NCI-H446 (cell line): ENCODE measurements at places on chromosomes 5 and 9.

GRCh38 chr9:5263351-5264218 is 32.4 kb downstream of the INSL4 start:
- DNase-seq: no peak

DNA sequence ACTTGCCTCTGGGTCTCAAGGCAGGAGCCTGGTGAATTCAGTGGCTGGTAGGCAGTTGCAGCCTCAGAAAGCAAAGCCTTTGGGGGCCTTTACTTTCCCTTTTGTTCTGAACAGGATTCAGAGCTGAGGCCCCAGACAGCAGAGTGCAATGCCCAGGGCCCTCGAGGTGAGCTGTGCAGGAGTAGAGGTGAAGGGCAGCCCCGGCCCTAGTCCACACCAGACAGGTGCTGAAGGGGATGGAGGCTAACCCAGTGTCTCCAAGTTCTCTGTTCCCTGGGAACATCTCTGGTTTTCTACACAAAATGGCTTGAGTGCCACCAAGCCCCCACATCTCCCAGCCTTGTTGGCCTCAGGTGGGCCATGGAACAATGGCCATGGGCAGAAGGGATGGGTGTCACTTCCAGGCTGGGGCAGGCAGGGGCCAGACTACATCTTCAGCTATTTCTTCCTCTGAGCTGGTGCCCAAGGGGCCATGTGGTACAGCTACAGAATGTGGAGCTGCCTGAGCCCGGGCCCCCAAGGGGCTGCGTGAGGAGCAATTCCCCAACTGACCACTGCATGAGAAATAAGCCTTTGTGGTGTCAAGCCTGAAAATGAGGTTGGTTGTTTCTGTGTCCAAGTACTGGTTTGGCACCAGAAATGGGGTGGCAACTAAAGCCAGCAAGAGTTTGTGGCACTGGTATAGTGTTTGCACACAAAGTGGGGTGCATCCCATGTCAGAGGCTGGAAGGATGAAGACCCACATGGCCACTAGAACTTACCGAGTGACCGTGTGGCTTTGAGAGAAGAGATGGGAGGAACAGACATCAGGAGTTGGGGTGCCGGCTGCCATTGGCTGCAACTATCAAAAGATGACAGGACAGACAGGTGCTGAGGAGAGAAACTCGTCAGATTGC is 57.8 kb downstream of the BARX1 start:
- no peak for DNase-seq

DNA sequence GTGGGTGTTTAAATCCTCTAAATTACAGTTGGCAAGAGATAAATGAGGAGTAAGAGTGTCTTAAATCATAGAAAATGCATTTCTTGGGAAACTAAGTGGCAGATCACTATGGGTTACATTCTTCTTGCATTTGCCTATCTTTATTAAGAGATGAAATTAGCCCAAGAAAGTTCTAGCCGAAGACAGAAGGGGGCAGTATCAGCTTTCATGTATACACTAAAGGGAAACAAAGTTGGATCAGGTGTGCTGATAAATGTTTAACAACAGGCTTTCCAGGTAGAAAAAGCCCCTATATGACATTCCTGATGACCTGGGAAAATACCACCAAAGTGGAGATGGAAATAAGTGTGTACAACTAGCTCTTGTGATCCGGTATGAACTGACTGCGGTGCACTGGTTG is 81.9 kb upstream of the TLR4 start:
- DNase-seq: no peak

DNA sequence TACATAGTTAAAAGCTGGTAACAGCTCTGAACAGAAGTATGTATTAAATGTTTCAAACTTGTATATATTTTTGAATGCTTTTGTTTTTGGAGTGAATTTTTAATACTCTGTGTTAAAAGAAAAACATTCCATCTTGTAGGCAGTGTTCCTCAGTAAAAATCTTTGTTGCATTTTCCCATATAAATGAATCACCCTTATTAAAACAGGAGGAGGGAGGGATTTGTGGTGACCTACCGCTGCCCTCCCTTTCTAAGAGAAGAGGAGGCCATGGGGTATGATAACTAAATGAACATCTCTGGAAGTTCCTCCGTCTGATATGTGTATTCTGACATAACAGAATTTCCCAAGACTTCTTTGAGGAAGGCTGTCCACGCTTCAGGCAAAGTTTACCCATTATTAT is 53.4 kb downstream of the INIP start:
- no peak for DNase-seq

- DNase-seq: no peak
These were observed 473.5 kb downstream of the MAT2B start for GRCh38 chr5:163978897-163979296.

GRCh38 chr9:129456549-129457324 is 164.2 kb downstream of the C9orf50 start:
- DNase-seq: no peak

- DNase-seq: peak; percentile 5
These were observed 1655.8 kb downstream of the MAT2B start for GRCh38 chr5:165161204-165161603.
